Fibroblast of lung (primary cell): ENCODE measurements at places on chromosomes 2 and 18. TPM values are rescaled to one million over a fixed set of nuclear protein-coding genes. Genes with fewer than 3 reads are reported as not detected.

The UCN gene
- total RNA-seq = 1.2 and 1.3 TPM in 2 replicates

The MC5R gene
- total RNA-seq = not detected in 2 replicates

The IL1RL2 gene
- 2.6 and 3.1 TPM in 2 replicates for total RNA-seq

The HRH4 gene
- under 0.01 TPM in 2 replicates for total RNA-seq

GRCh38 chr2:126623000-126623399 is 33.0 kb upstream of the GYPC start:
- H3K36me3 ChIP-seq = no peaks in the 10 kb centered on the region
- no peak overlapping the region for H3K4me3 ChIP-seq
- H3K4me1 ChIP-seq = no peaks in the 10 kb centered on the region
- H3K27me3 ChIP-seq = no peaks in the 10 kb centered on the region
- DNase-seq = no peak

DNA sequence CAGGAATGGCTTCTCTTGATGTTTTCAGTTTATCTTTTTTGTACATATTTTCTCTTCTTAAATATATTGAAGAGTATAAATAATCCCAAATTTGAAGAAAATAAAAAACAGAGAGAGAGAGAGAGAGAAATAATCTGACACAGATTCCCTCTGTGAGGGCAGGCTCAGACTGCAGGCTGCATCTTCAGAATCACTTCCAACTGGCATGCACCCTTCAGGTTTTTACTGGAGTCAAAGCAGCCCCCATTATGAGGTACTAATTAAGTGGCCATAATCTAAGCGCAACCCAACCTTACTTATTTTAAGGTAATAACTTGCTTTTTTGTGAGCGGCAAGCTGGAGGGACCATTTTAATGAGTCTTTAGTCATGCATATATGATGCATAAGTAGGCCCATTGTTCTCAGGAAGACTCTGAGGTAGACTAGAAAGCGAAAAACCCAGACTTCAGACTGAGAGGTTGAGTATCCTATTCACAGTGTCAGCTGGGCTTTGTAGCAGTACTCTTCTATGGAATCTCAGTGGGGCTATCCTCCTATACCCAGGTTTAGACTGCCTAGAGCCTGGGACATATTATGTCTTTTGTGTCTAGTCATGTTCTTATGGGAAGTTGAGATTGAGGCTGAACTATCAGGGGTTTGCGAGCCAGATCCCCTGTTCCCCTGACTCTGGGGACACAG is 167.4 kb downstream of the SP3 start:
- peaks cover 4% of the 10 kb centered on the region for H3K27me3 ChIP-seq
- H3K27ac ChIP-seq = no peak overlapping the region
- DNase-seq = no peak
- H3K4me1 ChIP-seq = no peaks in the 10 kb centered on the region

- H3K4me1 ChIP-seq = no peaks in the 10 kb centered on the region
- H3K27me3 ChIP-seq = no peaks in the 10 kb centered on the region
- H3K27ac ChIP-seq = no peak overlapping the region
- no peak overlapping the region for H3K4me3 ChIP-seq
Measured at GRCh38 chr2:185284696-185285095, 453.9 kb upstream of the FSIP2 start.

GRCh38 chr2:23630961-23631360 is 246.0 kb downstream of the KLHL29 start:
- H3K4me3 ChIP-seq = no peak overlapping the region
- DNase-seq = no peak
- no peaks in the 10 kb centered on the region for H3K36me3 ChIP-seq

DNA sequence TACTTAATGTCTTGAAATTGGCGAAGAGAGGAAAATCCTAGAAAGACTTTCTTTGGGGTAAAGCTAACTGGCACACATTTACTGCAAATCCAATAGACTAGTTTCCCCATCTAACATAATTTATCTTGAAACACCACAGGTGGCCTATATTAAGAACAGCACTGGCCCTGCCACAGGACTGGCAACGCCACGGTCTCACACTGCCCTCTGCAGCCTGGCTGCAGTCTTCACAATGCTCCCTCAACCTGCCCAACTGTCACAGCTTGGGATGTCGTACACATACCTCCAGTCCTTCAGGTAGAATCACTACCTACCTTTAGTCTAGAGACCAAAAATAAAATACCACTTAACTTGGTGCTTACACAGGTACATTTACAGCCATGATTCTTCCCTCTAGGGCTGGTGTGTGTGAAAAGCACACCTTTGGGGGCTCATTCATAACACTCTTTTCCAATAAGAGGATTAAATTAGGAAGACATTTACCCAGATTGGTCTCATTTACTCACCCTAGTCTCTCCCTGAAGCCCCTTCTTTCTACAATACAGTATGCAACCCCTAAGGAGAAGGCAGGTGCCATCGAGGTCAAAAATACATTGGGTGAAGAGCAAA is 222.2 kb downstream of the C1D start:
- H3K4me3 ChIP-seq = no peak overlapping the region
- peaks cover 2% of the 10 kb centered on the region for H3K4me1 ChIP-seq

DNA sequence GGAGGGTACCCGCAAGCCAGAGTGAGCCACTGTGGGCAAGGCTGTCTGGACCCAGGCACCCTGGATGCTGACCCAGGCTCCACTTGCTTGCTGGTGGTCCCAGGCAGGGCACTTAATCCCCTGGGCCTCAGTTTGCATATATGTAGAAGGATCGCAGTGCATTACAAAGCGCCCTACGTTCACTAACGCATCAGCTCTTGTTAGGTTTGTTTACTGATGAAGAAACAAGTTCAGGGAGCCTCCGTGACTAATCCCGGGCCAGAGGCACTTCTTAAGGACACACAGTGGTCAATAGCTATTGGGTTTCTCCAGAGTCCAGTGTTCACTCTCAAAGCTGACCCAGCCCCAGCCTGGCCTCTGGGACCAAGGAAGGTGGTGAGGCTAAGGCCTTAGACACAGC is 70.2 kb downstream of the LBH start:
- peak; percentile 26 for DNase-seq
- peak overlapping the region; percentile 93 for H3K27ac ChIP-seq
- no peaks in the 10 kb centered on the region for H3K27me3 ChIP-seq
- H3K4me3 ChIP-seq = no peak overlapping the region
- peaks cover 29% of the 10 kb centered on the region for H3K4me1 ChIP-seq

GRCh38 chr2:129319422-129319717 is 660.1 kb upstream of the RAB6C start:
- no peak overlapping the region for H3K4me3 ChIP-seq
- H3K27ac ChIP-seq = no peak overlapping the region
- no peaks in the 10 kb centered on the region for H3K36me3 ChIP-seq
- no peaks in the 10 kb centered on the region for H3K27me3 ChIP-seq
- no peak for DNase-seq
- H3K4me1 ChIP-seq = no peaks in the 10 kb centered on the region

GRCh38 chr2:73028841-73029240 is 42.7 kb downstream of the SFXN5 start:
- no peak overlapping the region for H3K4me3 ChIP-seq
- H3K27ac ChIP-seq = no peak overlapping the region
- no peaks in the 10 kb centered on the region for H3K36me3 ChIP-seq
- no peaks in the 10 kb centered on the region for H3K27me3 ChIP-seq
- no peaks in the 10 kb centered on the region for H3K4me1 ChIP-seq
- no peak for DNase-seq

- H3K36me3 ChIP-seq = no peaks in the 10 kb centered on the region
- H3K4me3 ChIP-seq = no peak overlapping the region
- no peaks in the 10 kb centered on the region for H3K27me3 ChIP-seq
- H3K4me1 ChIP-seq = no peaks in the 10 kb centered on the region
- no peak overlapping the region for H3K27ac ChIP-seq
- DNase-seq = no peak
Measured at GRCh38 chr2:68877079-68877772, 6.0 kb upstream of the BMP10 start.

GRCh38 chr2:32375228-32375892 is 18.5 kb downstream of the BIRC6 start:
- no peaks in the 10 kb centered on the region for H3K4me1 ChIP-seq
- H3K4me3 ChIP-seq = no peak overlapping the region
- no peak overlapping the region for H3K27ac ChIP-seq
- H3K36me3 ChIP-seq = no peaks in the 10 kb centered on the region

- no peak for DNase-seq
- H3K27ac ChIP-seq = no peak overlapping the region
- H3K4me3 ChIP-seq = no peak overlapping the region
- H3K4me1 ChIP-seq = no peaks in the 10 kb centered on the region
- no peaks in the 10 kb centered on the region for H3K27me3 ChIP-seq
Measured at GRCh38 chr2:188243381-188243780, 48.3 kb upstream of the GULP1 start.

DNA sequence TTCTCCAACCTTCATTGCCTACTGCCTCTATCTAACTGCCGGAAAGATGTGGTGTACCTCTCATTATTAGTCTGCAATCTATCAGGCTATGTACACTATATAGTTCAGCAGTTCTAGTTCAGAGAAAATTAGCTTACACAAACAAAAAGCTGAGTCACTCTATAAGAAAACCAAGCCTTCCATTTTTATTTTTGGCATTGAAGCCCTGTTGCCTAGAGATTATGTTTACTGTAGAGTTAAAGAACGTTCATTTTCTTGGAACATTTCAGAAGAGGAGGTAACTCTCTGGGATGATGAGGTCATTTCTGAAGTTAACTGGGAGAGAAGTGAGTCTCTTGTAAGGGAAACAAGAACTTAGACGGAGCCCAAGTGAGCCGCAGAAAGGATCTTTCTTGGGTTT is 133.5 kb downstream of the FAM124B start:
- H3K27ac ChIP-seq = peak overlapping the region; percentile 68
- H3K4me1 ChIP-seq = no peaks in the 10 kb centered on the region
- no peaks in the 10 kb centered on the region for H3K36me3 ChIP-seq
- H3K4me3 ChIP-seq = no peak overlapping the region
- no peaks in the 10 kb centered on the region for H3K27me3 ChIP-seq

DNA sequence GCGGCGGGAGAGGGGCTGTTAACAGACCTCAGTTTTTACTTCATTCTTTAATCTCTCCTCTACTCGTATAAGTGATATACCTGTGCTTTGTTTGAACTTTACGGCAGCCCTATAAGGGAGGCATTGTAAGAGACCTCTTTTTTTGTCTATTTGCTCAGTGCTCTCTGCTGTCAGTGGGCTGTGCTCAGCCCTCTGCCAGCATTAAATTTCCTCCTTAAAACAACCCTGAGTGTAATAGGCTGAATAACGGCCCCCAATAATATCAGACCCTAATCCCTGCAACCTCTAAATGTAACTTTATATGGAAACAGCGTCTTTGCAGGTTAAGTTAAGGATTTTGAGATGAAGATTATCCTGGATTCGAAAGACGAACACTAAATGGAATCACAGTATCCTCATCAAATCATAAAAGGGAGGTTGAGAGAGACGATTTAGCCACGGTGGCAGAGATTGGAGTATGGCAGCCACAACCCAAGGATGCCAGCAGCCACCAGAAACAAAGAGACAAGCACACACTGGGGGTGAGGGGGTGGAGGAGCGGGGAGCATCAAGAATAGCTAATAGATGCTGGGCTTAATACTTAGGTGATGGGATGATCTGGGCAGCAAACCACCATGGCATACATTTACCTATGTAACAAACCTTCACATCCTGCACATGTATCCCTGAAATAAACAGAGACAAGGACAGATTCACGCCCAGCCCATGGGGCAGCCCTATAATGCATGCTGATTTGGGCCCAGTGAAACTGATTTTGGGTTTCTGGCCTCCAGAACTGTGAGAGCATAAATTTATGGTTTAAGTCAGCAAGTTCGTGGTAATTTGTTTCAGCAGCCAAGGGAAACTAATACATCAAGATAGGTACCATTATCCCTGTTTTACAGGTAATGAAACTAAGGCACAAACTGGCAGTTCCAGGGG is 894 bp upstream of the FARSB start:
- H3K27me3 ChIP-seq = no peaks in the 10 kb centered on the region
- H3K4me3 ChIP-seq = peak overlapping the region; percentile 93
- H3K27ac ChIP-seq = peak overlapping the region; percentile 99
- DNase-seq = peak; percentile 8

GRCh38 chr2:149296031-149296430 is 34.4 kb upstream of the LYPD6 start:
- no peaks in the 10 kb centered on the region for H3K36me3 ChIP-seq
- DNase-seq = no peak
- H3K4me1 ChIP-seq = no peaks in the 10 kb centered on the region
